ENCODE measurements at places on chromosomes 6 and 20.

DNA sequence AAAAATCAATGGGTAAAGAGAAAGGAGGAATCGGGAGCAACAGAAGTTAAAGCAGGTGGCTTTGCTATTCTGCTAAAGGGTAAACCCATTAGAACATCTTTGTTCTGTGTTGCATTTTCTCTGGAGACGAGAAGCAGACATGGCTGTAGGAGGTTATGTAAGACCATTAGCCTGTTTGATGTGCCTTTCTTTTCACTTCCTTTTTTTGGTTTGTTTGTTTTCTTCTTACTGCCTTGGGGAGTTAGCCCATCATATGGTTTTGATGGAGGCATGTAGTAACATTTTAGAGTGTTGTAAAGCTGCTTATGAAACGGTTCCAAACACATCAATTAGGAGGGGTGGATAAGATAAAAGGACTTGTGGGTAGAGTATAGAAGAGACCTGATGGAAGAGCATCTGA lies 131.0 kb downstream of the DOK5 start:
- no peak for DNase-seq

GRCh38 chr6:30613251-30614043 lies 3.6 kb downstream of the PPP1R10 start:
- no peak for DNase-seq

- DNase-seq = no peak
Measured at GRCh38 chr6:88499436-88499835, 333.3 kb upstream of the CNR1 start.

- peak; percentile 39 for DNase-seq
Measured at GRCh38 chr6:7219310-7219709, 93.7 kb downstream of the SSR1 start.

DNA sequence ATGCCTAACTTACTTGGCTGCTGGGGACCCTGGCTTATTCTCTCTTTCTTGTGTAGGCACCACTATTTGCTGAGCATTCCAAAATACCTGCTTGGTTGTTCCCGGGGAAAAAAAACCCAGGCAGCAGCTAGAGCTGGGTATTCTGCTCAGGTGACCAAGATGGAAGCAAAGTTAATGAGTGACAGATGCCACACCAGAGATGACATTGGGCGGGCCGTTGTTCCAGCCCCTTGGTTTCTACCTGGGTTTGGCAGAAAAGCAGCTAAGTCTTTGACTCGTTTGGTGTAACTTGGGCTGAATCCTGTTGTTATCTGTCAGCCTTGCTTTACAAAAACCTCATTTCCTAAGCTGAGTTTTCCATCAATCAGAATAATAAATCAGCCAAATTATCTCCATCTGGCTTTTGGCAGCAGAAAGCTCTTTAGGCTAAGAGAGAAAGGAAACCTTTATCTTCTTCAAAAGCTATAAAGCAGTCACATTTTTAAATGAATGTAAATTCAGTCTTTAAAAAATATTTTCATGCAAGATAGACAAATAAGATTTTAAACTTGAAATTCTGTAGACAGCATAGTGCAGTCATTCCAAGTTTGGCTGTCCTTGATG lies 202.0 kb upstream of the GMDS start:
- no peak for DNase-seq

GRCh38 chr6:72649032-72649984 lies 27.4 kb downstream of the KCNQ5 start:
- no peak for DNase-seq

Measured in GDM1 (cell line).